NCI-H1105 (cell line): ENCODE measurements at places on chromosomes 7 and 10.

DNA sequence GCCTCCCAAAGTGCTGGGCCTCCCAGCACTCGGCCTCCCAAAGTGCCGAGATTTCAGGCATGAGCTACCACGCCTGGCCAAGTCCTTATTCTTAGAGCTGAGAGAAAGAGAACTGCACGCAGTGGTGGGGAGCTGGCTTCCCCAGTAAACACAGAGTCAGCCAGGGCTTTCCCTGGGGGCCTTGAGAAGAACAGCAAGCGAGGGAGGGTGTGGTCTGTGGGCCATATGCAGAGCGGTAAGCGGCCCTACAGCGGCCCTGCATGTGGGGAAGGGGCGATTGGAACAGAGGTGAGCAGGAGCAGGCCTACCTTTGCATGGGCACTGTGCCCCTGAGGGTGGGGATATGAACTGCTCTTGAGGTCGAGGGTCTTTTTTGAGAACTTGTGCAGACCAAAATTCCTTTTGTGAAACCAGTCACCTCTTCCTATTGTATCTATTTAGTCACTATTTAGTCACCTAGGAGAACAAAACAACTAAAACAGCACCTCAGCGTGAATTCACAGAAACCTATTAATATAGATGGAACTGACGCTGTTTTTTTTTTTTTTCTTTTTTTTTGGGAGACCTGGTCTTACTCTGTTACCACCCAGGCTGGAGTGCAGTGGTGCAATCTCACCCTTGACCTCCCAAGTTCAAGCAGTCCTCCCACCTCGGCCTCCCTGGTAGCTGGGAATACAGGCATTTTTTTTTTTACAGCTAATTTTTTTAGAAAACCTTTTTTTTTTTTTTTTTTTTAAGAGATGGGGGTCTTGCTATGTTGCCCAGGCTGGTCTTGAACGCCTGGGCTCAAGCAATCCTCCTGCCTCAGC, 36.9 kb upstream of the SH2D4B start:
- DNase-seq: no peak

DNA sequence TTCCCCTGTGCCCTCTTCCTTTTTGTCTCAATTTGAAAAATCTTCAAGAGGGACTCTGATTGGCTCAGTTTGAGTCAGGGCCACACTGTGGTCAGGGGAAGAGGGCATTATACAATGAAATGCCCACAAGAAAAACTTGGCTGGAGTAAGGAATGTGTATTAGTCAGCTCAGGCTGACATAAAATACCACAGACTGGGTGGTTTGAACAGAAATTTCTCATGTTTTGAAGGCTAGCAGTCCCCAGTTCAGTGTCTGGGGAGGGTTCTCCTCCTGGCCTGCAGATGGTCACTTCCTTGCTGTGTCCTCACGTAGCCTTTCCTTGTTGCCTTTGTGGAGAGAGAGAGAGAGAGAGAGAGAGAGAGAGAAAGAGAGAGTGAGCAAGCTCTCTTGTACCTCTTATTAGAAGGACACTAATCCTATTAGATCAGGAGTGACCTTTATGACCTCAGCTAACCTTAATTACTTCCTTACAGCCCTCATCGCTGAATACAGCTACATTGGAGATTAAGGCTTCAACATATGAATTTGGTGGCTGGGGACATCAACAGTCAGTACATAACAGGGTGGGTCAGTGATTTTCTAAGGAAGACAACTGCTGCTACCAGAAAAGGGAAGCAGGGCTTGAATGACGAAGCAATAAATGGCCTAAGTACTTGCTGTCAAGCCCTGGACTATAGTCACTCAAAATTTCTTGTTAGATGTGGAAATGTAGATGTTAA, 25.8 kb upstream of the FAM13C start:
- no peak for DNase-seq

DNA sequence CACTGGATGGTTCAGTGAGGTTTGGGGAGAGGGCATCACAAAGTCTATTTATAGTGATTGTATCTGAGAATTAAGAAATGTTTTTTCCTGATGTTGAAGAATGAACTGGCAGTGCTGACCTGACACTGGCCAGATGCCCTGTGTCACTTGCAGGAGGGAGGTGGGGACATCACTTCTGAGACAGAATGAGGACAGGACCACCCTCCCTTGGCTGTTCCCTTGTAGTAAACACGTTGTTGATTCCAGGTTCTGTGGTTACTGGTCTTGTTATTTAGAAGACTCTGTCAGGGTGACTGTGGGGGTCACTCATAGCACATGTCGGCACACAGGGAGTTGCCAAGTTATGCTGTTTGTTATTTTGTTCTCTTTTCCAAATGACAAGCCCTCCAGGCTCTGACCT, 126.4 kb downstream of the ADCY1 start:
- DNase-seq: no peak

- DNase-seq: no peak
These were observed 218.2 kb downstream of the CCSER2 start for GRCh38 chr10:84546609-84547008.

DNA sequence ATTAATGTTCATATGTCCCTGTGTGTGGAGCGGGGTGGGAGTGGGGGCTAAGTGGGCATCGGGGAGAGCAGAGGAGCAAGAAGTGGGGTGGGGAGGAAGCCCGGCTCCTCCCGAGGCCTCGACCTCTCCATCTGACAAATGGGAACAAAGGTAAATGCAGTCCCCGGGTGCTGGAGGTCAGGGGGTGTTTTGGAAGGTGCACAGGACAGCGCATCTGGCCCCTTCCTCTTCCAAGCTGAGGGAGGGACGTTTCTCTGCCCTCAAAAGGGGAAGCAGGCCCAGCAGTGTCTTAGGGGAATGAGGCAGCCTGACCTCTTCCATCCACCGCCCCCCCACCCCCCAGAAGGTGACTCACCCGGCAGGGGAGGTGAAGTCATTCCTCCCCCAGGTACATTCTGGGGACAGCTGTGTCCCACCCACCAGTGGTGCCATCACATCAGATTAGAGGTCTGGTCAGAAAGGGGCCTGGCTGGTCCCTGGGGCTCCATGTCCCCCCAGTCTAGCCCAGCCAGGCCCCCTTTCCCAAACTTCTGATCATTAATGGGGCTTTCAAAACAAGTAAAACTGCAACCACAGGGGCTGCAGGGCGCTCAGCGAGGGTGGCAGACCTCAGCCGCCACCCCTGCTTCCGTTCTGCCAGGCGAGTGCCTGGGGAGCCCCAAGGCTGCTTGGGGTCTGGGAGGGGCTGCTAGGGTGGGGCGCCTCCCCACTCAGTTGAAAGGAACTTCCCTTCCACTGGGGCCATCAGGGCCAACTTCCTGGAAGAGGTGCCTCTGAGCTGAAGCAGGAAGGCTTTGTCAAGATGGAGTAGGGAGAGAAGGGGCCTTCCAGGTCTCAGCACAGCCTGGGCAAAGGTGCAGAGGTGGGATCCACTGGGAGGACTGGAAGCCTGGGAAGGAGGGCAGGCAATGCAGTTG, 10.8 kb downstream of the LFNG start:
- DNase-seq: no peak

GRCh38 chr7:95933618-95934017, 161.3 kb downstream of the DYNC1I1 start:
- peak; percentile 92 for DNase-seq

- DNase-seq: no peak
These were observed 5.1 kb downstream of the TSPAN14 start for GRCh38 chr10:80459047-80459865.

DNA sequence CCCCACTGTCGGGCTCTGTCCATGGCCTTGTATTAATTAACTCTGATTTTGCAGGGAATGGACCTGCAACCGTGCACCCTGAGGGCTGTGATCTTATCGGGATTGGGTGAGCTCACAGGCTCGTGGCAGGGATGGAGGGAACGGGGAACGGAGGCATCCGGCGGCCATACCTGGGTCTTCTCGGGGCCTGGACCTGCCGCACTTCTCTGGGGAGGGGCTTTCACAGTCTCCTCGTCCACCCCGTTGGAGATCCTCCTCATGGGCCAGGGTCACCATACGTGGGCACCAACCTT, 57.5 kb upstream of the SHH start:
- no peak for DNase-seq

DNA sequence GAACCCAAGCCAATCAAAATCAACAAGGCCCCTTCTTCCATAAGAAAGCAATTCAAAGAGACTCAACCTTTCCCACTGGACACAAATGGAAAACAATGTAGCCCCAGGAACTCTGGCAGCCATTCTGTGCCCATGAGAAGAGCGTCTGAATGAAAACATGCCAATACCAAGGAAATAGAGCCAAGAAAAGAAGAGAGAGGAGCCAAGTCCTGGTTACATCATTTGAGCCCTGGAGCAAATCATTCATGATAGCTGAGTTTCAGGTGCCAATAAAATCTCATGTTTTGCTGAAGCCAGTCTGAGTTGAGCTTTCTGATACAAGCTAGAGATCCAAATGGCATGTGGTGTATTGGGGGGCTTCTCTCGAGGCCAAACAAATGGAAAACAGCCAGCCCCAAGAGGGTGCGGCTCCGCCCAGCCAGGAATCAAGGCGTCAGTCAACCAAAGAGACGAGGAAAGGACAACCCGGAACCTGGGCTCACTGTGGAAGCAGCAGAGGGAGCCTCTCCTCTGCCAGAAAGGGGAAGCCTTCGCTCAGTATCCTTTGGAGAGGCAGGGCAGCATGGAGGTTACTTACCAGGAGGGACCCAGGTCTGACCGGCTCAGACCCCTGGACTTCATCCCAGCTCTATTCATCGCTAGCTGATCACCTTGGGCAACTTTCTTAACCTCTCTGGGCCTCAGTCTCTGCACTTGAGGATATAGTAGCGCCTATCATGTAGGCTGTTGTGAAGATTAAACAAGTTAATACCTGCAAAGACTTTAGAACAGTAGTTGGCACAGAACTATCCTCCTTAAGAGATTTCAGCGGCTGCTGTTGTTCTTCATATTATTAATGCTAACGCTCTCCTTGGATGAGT, 61.8 kb downstream of the OAT start:
- no peak for DNase-seq

DNA sequence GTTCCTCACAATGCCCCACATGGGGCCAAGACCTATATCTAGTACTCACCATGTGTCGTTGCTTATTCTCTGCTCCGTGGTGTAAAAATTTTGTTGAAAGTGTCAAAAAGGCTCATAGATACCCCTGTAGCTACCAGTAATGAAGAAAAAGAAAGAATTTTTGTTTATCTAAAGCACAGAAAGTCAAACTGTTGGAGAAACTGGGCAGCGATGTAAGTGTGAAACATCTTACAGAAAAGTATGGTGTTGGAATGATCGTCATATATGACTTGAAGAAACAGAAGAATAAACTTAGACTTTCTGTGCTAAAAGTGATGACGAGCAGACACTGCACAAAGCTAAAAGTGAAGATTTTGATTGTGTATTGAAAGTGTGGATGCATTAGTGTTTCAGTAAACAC, 626.6 kb upstream of the GHITM start:
- DNase-seq: no peak

DNA sequence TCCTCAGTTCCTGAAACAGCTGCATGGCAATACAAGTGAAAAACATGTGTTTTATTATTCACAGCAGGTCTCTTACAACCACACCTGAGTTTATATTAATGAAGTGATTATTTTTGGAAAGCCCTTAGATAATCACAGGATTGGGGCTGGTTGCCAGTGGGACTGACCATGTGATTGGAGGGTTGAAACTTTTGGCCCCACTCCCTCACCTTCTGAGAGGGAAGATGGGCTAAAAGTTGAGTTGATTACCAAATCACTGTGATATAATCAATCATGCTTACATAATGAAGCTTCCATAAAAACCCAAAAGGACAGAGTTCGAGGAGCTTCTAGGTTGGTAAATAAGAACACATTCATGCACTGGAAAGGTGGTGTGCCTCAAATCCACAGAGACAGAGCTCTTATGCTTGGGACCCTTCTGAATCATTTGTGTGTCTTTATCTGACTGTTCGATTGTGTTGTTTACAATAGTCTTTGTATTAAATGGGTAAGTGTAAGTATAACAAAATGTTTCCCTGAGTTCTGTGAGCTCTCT, 393.9 kb downstream of the RPS24 start:
- no peak for DNase-seq

DNA sequence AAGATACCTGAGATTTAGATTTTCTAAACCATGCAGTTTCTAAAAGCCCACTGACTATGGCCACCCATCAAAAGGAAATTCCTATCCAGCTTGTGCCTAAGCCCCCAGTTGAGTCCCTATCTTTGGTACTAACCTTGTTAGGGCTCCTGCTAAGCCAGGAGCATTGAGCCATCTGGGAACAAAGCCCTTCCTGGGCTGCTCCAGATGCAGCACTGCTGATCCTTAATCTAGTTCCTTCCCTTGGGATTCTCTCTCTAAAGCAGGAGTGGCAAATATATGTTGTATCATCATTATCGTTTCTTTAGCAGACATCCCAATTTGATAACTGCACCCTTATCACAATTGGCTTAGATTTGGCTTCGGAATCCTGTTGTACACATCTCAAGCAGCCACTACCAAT, 24.7 kb upstream of the PDLIM1 start:
- no peak for DNase-seq

DNA sequence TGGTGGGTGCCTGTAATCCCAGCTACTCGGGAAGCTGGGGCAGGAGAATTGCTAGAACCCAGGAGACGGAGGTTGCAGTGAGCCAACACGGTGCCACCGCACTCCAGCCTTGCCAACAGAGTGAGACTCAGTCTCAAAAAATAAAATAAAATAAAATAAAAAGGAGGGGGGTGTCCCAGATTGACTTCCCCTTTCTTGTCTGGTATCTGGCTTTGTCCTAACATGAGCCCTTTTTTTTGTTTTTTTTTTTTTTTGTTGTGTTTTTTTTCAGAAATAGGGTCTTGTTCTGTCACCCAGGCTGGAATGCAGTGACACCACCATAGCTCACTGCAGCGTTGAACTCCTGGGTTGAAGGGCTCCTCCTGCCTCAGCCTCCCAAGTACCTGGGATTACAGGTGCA, 4.7 kb downstream of the CASP2 start:
- DNase-seq: no peak
